ENCODE measurements at places on chromosomes 7 and 10.
A peak's percentile ranks its signal among the peaks of the same experiment; 100 is the strongest.

DNA sequence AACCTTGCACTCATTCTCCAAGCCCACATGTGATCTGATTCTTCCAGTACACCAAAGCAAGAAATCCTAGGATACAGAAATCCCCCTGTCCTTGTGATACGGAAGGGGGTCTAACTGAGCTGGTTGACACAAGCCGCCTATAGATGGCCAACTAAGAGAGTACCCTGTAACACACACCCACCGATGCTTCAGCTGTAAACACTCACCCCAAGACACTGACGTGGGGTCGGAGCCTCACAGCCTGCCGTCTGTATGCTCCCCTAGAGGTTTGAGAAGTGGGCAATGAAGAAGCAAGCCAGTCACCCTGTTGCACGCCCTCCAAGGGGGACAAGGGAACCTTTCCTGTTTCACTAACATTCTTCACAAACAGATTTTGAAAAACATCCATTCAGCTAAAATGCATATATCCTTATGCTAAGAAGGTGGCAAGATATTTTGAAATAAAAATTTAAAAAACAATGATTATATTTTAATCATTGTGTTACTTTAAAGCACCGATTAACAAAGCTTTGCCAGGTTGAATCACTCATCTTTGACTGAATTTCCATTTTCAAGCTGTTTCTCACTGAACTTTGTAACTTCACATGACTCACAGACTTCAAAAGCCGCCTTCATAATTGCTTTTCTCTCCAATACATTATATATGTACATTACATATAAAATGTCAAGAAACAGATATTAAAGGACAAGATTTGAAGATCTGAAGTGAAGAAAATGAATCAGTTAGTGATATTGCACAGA, 329.3 kb downstream of the ARL4A start:
- DNase-seq = no peak

GRCh38 chr7:67821116-67821515, 824.5 kb downstream of the TYW1 start:
- DNase-seq = no peak

- peak; percentile 75 for DNase-seq
Measured at GRCh38 chr7:38932509-38933168, 23.6 kb upstream of the VPS41 start.

- no peak for DNase-seq
Measured at GRCh38 chr10:102627736-102628293, 16.5 kb upstream of the TRIM8 start.

GRCh38 chr7:38280707-38281106, 7.3 kb upstream of the TARP start:
- DNase-seq = no peak

DNA sequence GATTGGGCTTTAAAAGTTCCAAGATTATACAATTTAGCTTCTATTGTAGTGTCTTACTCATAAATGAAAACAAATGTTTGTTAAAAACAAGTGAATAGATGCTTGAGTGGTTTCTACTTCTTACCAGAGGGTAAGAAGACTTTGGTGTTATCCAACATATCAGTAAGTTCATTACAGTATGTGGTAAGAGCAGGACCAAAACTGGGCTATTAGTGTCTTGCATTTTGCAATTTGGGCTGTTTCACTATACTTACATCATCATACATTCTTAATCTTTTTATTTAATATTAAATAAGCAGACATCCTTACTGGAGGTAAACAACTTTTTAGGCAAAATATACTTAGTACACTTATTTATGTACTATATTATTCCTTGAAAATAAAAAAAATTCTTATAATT, 248.4 kb upstream of the HGF start:
- DNase-seq = no peak

DNA sequence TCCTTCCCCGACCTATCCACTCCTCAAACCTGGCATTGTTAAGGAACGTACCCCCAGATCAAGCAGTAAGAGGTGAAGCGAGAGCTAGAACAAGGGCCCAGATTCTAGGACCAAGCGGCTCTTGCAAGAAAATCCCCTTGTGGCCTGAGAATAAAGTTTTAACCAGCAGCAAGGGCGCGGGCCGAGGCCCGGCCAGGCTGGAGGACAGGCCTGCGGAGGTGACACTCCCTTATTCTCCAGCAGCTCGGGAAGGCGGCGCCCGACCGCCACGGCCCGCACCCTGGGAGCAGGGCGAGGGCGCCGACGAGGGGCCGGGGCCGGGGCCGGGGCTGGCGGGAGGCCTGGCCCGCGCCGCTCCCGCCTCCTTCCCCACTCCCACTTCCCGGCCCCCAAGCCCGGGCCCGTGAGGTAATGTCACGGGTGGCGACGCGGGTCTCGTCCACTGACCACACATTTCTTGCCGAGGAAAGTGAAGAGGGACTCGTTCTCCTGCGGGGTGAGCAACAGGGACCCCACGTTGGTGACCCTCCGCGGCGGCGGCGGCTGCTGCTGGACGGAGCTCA, 551 bp downstream of the WASL start:
- DNase-seq = peak; percentile 60

- no peak for DNase-seq
Measured at GRCh38 chr7:43111630-43112458, 603 bp upstream of the HECW1 start.

GRCh38 chr10:110864662-110865140, 7.0 kb upstream of the PDCD4 start:
- peak; percentile 44 for DNase-seq

GRCh38 chr10:73781548-73781878, 335 bp upstream of the CHCHD1 start:
- no peak for DNase-seq

- no peak for DNase-seq
Measured at GRCh38 chr10:35705051-35705450, 63.0 kb upstream of the FZD8 start.

- no peak for DNase-seq
Measured at GRCh38 chr7:30420662-30421061, 57.9 kb downstream of the NOD1 start.

- DNase-seq = no peak
Measured at GRCh38 chr10:61628875-61629513, 33.7 kb upstream of the CABCOCO1 start.

DNA sequence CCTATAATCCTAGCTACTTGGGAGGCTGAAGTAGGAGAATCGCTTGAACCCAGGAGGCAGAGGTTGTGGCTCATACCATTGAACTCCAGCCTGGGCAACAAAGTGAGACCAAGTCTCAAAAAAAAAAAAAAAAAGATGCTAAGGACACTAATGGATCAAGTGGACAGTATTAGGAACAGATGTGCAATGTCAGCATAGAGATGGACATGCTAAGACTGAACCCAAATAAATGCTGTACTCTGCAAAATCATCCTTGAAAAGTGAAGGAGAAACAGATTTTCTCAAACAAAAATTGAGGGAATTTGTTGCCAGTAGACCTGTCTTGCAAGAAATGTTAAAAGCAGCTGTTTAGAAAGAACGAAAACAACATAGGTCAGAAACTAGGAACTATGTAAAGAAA, 194.5 kb downstream of the USP6NL start:
- no peak for DNase-seq

Measured in hematopoietic multipotent progenitor cell treated with erythropoietin and hydrocortisone succinate and interleukin-3 and kit ligand, for 17 days (in vitro differentiated cells).